NCI-H1048 (cell line): ENCODE measurements at places on chromosomes 6 and 20.

- DNase-seq = no peak
Observed at GRCh38 chr6:109296452-109296851, 85.8 kb downstream of the CD164 start.

- no peak for DNase-seq
Observed at GRCh38 chr6:33746036-33746600, 587 bp downstream of the IP6K3 start.

DNA sequence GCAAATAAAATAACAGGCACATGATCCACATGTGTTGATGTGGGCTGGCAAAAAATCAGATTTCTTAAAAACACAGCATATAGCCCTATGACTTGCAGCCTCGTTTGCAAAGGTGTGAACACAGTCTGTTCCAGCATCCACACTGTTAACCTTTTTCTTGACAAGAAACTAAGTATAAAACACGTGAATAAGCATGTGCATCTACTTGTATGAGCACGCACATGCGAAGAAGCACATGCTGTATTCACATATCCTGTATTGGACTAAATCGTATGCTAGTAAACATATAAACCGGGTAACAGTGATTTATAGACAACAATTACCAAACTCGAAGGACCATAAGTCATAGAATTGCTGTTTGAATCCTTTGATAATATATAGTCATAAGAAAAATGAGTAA lies 218.7 kb downstream of the HDGFL1 start:
- no peak for DNase-seq

DNA sequence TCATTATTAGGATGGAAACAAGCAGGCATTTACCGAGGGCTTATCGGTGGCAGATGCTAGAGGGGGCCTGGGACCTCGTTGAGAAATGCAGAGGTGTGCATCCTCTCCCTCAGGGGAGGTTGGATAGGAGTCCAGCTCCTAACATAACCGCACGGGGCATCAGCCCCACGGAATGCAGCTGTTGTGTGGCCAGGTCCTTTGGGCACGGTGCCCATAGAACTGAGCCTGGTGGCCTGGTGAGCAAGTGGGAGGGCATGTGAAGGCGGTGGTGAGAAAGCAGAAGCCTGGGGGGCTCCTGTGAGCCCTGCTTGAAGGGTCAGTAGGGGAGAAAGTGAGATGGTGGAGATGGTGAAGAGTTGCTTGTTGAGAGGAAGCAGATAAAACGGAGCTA lies 143.7 kb downstream of the CDH26 start:
- DNase-seq = no peak

DNA sequence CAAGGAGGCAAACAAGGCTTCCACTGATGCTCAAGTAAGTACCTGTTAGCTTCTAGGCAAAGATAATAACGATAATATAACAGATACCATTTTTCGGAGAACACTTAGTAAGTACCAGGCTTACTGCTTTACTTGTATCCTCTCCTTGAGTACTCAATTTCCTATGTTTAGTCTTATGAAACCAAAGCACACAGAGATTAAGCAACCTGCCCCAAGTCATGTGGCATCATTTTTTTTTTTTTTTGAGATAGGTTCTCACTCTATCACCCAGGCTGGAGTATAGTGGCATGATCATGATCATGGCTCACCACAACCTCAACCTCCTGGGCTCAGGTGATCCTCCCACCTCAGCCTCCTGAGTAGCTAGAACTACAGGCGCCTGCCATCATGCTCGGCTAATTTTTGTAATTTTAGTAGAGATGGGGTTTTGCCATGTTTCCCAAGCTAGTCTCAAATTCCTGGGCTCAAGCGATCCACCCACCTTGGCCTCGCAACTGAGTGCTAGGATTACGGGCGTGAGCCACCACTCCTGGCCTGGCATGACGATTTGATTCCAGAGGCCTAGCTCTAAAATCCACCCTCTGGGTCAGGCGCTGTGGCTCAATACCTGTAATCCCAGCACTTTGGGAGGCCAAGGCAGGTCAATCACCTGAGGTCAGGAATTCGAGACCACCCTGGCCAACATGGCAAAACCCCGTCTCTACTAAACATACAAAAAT lies 14.0 kb downstream of the SPAG4 start:
- no peak for DNase-seq

DNA sequence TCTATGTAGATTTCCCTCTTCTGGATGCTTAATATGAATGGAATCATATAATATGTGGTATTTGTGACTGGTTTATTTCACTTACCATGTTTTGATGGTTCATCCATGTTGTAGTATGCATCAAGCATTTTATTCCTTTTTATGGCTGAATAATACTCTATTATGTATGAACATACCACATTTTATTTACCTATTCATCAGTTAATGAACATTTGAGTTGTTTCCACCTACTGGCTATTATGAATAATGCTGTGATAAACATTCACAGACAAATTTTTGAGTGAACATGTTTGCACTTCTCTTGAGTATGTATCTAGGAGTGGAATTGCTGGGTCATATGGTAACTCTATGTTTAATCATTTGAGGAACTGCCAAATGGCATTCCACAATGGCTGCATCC lies 14.9 kb upstream of the ZNF451 start:
- no peak for DNase-seq

DNA sequence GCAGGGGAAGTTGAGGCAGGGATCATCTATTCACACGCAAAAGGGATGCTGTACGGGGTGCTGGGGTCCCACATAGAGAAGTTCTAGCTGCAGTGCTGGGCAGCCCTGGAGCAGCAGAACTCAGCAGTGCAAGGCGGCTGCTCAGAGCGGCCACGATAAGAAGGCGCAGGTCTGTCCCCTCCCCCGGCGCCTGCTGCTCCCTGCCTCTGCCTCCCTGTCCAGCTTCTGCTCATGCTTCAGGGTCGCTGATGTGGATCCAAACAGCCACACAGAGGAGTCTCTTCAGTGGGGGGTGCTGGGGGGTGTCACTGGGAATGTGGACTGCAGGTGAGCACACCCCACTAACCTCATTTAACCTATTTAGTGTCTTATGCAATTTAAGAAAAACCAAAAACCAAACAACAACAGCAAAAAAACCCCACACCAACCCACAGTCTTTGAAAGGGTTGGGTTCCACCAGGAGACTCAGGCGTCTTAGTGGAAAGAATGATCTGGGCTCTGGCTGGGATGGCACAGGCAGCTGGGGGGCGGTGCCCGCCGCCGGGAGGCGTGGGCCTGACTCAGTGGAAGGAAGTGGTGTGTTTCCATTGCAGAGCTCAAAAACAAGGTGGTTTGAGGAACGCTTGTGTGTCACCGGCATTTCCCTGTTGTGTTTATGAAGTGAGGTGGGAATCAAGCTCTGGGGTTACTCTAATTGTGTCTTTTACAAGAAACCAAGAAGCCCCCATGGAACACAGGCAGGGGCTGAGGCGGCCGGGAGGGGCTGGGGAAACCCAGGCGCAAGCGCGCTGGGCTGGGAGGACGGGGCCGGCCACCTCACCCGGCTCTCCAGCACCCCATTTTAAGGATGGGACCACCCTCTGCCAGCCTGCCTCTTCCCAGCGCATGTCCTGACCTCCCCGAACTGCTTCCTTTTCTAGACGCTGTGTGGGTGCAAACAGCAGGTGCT lies 55.1 kb downstream of the IRF4 start:
- DNase-seq = no peak

DNA sequence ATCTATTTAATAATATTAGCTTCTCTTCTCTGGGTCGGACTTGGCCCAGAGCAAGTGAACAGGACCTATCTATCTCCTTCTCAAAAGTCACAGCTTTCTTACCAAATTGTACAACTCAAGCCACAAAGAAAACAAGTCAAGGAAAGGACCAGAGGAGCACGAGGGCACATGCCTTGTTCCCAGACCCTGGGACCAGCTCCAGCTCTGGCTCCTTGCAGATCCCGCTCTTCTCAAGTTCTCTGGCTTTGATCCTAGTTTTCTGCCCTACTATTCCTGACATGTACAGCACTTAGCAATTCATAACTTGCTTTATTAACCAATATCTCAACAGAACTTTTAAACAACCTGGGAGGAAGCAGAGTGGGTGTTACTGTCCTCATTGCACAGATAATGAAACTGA lies 185.9 kb downstream of the ESR1 start:
- no peak for DNase-seq

GRCh38 chr20:29740951-29741593 lies 1516.4 kb upstream of the DEFB115 start:
- DNase-seq = no peak
